Left hindlimb (tissue), 1 donor: ENCODE measurements at places on chromosomes 12 and 14.

- no peak for DNase-seq
Observed at GRCh38 chr14:93318927-93319326, 13.9 kb downstream of the BTBD7 start.

DNA sequence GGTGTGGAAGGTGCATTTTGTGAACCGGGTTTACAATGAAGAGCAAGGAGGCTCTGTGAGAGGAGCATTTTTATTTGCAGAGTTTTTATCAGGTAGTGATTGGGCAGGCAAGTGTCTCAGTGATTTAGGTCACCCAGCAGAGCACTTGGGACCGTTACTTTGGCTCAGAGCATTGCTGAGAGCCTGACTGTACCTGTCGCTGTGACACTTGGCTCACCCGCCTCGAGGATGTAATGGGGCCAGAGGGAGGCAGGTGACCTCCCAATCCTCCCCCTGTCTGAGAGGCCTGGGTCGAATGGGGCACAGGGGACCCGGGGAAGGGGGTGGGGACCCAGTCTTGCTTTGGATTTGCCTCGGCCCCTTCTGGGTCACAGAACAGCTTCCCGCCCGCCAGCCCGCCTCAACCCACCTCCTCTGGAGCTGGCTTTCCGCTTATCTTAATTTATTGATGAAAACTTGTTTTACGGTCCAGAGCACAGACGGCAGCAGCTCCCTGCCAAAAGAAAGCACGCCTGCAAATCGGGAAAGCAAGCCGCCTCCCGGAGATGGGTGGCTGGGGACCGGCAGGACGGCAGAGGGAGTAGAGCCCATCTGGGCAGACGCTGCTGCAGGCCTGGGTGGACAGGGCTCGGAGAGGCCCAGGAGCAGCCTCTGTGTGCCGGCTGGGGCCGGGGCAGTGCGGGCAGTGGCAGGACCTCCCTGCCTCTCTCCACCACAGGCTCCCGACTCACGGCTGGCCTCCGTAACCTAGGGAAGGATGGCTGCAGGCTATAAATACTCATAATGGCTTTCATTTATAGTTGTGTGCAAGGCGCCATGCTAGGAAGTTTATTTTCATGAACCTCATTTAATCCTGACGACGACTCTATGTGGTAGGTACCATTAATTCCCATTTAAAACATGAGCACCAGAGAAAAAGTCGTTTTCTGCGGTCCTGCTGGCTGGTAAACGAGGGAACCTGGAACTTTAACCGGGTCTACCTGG is 187.1 kb downstream of the TSPAN9 start:
- DNase-seq: no peak

DNA sequence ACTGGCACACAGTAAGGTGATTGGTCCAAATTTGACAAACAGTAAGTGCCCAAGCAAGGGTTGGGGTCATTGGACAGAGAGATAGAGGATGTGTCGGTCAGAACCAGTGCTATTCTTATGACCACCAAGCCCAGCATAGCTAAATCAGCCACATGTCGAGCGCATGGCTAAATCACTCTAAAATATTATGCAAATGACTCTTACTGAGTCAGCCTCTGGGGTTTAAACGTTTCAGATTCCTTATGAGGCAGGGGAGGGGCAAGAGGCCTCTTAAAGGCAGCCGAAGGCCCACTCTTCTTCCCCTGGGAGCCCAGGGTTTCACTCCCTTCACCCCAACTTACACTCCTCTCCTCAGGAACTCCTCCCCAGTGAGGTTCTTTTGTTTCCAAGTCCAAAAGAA is 603 bp upstream of the ENDOU start:
- DNase-seq: no peak

GRCh38 chr12:80838024-80838658 is 99.6 kb downstream of the LIN7A start:
- no peak for DNase-seq

GRCh38 chr12:55789171-55789570 is 28.4 kb downstream of the SARNP start:
- DNase-seq: no peak

GRCh38 chr12:50799908-50800307 is 36.0 kb downstream of the ATF1 start:
- DNase-seq: no peak

DNA sequence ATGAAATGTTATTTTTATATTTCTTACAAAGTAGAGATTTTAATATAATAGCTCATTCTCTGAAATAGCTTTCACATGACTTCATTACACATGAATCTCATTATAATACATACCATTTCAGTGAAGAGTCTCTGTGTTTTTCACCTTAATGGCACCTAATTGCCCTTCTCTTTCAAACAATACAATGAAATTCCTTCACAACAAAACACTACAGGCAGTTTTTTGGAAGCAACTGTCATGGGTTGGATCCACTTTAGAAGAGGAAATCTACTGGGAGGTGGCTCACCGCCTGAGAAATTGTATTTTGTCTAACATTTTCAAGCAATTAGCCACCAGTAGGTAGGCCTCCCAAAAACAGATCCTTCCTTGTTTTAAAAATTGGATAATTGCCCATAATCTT is 40.3 kb upstream of the RGS6 start:
- no peak for DNase-seq

DNA sequence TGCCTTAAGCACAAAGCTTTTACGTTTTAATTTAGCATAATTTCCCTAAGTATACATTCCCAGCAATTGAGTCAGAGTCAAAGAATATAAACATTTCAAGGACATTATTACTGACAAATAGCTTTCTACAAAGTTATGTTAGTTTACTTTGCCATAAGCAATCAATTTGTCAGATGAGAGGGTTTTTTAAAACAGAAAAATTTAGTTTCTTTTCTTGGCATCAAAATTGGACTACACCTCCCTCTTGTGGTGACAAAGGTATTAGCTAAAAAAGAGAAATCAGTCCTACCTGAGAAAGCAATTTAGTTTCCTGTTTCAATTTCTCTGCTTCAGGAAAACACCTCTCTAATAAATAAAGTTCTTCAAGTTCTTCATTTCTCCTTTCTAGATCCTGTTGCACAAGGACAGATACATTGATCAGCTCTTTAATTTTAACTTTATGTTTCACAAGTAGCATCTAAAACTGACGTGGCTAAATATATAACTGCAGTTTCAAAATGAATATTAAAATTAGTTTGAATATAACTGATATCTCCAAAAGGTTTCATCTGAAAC is 39.9 kb downstream of the DNAI7 start:
- no peak for DNase-seq

- no peak for DNase-seq
Observed at GRCh38 chr14:65860956-65861611, 448.6 kb downstream of the FUT8 start.

- peak; percentile 45 for DNase-seq
Observed at GRCh38 chr14:59483363-59483762, 845 bp downstream of the L3HYPDH start.

DNA sequence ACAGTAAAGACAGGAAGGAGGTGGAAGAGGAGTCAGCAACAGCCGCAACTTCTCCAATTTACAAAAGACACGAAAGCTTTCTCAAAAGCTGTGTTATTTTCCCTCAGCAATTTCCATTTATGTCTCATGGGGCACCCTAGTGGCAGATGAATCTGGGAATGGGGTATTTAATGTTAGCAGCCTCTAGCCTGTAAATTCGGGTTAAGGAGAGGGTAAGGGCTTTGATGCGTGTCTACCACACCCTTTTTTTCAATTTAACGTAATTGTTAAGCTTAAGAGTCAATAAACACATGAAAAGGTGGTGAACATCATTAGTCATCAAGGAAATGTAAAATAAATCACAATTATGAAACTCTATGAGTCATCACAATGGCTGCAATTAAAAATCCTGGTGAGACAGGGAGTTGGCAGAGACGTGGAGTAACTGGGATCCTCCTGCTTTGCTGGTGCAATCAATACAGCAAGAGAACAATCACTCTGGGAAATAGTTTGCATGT is 986.4 kb downstream of the AACS start:
- DNase-seq: no peak

GRCh38 chr12:123384994-123385376 is 1.1 kb downstream of the KMT5A start:
- no peak for DNase-seq

DNA sequence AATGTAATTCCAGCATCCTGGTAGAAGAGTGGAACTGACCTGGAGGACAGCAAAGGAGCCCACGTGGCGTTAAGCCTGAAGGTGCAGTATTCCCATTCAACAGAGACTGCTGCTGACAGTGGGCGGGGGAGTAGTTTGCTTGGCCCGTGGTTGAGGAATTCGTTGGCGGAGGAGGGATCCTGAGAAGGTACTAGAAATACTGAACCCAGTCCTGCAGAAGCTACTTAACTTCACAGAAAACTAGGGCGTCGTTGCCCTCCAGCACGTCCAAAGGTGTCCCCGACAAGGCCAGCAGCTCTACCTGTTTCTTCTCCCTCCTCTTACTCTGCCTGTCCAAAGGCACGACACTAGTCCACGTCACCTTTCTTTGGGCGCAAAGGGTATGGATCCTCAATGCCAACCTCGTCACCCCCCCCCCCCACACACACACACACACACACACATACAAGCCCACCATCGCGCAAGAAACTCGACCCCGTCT is 303 bp downstream of the PUS7L start:
- DNase-seq: no peak

DNA sequence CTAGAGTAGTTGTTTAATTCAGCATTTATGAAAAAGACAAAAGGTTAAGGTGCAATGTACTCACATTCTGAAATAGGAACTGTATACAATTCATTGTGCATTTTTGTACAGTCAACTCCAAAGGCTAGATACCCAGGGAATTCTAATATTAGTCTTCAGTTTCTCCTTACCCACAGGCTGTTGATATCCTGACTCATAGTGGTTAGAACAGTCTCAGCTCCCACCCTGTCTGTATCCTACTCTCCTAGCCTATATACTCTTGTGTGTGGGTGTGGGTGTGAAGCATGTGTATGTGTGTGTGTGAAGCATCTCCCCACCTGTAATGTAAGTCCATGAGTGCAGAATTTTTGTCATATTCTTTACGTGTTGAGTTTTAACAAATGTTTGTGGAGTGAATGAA is 229.5 kb downstream of the NAV3 start:
- DNase-seq: no peak

DNA sequence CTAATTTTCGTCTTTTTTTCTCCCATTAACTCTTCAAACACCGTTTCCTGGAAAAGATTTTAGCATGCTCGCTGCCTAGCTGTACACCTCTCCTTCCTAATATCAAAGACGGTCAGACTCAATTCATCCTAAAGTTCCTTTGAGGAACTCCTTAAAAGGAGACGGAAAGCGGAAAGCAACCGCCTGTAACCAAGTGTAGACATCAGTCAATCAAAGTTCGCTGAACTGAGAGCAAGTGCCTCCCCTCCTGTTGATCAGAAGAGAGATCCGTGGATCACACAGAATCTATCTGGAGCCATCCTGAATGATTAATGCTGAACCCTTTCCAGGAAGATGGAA is 412 bp upstream of the TEP1 start:
- DNase-seq: no peak

- DNase-seq: no peak
Observed at GRCh38 chr14:41636492-41637392, 30.1 kb downstream of the LRFN5 start.

GRCh38 chr12:13504736-13505135 is 308.2 kb downstream of the EMP1 start:
- DNase-seq: no peak

DNA sequence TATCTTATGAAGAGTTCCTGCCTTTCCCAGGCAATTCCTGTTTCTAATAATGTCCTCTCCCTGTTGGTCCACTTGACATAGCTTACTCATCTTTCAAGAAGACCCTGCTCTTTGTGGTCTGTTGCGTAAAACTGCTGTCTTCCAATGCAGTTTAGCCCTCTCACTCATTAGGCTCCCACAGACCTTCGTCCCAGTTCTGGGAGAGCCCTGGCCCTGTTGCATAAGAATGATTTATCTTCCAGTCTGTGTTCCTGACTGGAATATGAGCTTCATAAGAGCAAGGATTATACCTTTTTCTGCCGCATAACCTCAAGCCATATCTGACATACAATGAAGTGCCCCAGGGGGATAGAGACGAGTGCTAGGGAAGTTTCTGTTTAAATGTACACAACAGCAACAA is 365.9 kb upstream of the NOVA1 start:
- DNase-seq: no peak
